ENCODE measurements at places on chromosomes 12 and 14.

DNA sequence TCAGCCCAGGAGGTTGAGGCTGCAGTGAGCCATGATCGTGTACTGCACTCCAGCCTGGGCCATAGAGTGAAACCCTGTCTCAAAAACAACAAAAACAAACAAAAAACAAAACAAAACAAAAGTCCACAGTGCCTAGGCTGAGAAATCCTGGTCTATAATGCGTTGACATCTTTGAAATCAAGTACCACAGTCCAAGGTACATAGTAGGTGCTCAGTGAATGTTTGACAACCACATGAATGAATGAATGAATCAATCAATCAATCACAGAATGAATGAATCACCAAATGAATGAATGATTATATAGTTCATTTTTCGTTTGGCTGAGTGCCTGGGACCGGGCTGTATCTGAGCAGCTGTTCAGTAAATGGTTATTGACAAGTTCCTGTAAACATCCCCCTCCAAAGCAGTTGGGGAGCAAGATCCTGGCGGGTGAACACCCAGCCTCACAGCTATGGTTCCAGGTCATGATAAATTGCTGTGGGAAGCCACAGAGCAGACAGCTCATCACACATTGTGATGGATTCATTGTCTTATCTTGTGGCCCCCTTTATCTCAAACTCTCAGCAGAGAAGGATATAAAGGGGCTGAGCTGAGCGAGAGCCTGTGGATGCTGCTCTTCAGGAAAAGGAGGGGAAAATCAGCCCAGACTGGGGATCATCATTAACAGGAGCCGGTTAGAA, 30.4 kb upstream of the IFT81 start:
- DNase-seq = no peak

DNA sequence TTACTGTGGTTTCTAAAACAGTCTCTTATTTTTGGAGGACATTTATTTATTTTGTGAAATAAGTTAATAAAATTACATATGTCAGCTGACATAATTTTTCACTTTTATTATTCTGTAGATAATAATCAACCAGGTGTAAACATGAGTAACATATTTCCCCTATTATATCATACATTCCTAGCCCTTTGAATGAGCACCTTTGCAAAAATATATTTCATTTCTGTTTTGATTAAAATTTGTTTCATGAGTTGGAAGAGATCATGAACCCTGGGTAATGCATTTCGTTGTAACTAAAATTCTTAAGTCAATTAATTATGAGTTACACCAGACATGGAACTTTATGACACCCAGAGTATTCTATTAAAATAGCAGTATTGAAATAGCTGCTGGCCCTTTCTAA, 56.3 kb downstream of the SLC16A7 start:
- DNase-seq = no peak

- no peak for DNase-seq
Measured at GRCh38 chr12:65331456-65331855, 53.0 kb downstream of the MSRB3 start.

DNA sequence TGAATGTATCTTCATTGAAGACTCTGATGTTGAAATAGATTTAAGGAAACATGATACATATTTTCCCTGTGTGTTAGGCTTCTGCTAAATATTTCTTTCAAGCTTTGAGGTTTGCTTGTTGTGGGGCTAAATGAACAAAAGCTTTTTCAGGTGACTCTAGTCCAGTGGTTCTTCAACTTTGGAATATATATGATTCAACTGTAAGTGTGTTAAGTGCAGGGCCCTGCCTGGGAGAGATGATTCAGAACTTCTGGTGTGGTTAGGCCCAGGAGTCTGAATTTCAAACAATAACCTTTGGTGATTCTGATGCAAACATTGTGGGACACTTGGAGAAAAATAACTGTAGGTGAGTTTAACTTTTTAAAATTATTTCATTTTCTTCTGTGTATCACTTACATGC, 93.0 kb downstream of the TRHDE start:
- no peak for DNase-seq

- DNase-seq = no peak
Measured at GRCh38 chr12:52836042-52836466, 1.9 kb upstream of the KRT79 start.

- no peak for DNase-seq
Measured at GRCh38 chr14:77085538-77085937, 12.5 kb upstream of the CIPC start.

DNA sequence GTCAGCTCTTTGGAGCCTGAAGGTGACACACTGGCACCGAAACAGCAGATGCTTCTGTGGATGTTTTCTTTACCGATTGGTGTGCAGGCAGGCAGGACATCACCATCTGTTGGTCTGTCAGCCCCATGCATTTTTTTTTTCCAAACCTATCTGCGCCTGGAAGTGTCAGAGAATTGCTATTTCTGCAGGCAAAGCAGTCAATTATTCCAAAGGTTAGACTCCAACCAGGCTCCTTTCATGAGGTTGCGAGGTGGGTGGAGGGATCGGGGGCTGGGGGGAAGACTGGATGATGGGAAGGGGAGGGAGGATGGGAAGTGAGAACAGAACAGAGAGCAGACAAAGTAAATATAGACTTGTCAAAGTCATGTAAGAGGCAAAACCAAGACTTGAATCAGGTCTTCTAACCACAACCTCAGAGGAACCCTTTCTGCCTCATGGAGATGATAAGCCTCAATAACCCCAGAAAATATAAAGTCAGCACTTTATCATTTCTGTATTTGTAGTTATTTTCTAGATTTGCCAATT, 117.7 kb downstream of the OTOGL start:
- DNase-seq = no peak

DNA sequence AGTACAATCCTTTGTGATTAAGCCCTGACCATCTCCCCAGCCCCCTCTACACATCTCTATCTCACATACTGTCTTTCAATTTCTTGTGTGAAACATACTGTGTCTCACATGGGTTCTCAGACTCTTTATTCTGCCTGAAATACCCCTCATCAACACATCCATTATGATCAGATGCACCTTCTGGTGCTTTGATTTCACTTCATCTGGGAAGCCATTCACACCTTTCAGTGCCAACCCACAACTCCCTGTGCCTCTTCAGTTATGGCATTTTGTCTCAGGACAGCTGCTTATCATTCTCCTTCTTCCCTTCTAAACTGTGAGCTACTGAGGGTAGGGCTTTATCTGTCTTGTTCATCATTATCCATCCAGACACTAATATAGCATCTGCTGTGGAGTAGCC, 58.8 kb downstream of the CKB start:
- DNase-seq = no peak

- DNase-seq = no peak
Measured at GRCh38 chr14:35944847-35945246, 118.7 kb downstream of the BRMS1L start.

DNA sequence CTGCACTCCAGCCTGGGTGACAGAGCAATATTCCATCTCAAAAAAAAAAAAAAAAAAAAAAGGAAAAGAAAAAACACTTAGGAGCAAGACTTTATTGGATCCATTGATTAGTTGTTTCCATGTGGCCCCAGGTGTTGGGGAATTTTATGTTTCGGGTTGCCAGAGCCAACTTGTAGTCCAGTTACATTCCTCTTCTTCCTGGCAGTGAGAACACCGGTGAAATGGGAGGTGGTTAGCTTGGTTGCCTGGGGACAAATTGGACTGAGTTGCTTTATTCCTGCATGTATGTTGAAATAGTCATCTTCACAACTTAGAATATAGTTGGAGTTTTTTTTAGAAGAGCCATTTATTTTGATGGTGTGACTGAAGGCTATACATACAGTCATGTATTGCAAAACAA, 12.6 kb downstream of the RCOR1 start:
- DNase-seq = no peak

- DNase-seq = no peak
Measured at GRCh38 chr14:69990323-69990722, 111.1 kb downstream of the SMOC1 start.

- DNase-seq = no peak
Measured at GRCh38 chr14:50677527-50678063, 9.5 kb upstream of the SAV1 start.

GRCh38 chr12:95054206-95054605, 19.2 kb downstream of the NR2C1 start:
- no peak for DNase-seq

DNA sequence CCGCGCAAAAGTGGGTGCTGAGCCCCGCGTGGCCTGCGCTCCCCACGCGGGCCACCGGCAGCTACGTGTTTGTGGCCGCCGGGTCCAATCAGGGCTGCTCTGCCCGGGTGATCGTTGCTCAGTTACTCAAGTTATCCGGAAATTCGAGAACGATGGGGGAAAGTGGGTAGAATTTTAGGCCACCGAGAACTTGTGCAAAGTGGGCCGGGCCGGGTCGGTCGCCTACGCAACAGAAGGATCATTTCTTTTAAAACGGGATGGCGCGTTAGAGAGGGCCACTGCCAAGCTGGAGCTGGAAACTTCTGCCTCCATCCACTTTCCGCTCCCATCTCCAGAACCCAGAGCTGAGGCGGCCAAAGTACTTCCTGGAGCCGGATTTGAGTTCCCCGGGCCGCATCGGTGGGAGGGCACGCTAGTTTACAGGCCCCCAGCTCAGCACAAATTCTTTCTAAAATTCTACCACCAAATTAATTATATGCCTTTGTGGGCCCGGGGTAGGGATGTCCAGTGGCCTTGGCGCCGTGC, 3.5 kb downstream of the RFX4 start:
- DNase-seq = no peak

DNA sequence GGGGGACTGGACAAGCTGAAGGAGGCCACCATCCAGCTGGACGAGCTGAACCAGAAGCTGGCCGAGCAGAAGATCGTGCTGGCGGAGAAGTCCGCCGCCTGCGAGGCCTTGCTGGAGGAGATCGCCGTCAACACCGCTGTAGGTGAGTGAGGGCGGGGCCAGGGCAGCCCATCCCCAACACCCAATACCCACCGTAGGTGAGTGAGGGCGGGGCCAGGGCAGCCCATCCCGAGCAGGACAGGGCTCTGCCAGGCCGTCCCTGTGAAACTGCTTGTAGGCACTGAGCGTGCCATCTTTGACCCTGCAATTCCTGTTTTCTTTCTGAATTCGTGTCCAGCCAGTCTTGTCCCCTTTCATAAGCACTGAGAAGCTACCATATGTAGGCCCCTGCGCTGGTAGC, 74.0 kb downstream of the CCDC92 start:
- no peak for DNase-seq

DNA sequence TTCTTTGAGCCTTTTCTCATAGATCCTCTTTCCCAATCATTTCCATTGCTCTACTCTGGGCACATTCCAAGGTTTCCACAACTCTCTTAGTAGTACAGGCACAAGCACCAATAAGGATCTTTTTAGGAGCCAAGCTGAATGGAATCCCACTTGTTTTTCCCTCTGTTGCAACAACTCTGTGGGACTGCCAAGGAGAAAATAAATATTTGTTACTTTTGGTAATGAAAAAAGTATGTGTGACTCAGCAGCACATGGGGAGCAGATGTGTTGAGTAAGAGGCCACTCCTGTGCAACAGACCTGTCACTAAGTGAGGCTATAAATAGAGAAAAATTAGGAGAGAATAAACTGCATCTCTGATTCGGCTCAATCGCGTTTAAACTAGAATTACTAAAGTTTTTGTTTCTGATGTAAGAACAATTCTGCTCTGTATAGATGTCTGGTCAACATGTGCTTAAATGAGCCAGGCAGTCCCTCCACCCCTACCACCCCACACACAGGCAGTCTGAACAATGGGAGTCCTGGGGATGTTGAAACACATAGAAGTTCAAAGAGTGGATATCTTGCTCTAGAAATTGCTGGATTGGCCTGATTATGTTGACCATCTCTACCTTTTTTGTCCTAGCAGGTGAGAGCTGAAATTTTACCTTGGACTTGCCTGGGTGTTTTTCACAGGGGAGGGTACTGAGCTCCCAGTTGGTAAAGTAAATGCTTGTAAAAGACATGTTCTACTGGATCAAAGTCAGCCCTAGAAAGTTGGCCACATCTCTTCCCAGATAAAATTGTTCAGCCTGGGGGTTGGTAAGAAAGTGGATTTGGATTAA, 244.3 kb upstream of the NOVA1 start:
- DNase-seq = no peak

DNA sequence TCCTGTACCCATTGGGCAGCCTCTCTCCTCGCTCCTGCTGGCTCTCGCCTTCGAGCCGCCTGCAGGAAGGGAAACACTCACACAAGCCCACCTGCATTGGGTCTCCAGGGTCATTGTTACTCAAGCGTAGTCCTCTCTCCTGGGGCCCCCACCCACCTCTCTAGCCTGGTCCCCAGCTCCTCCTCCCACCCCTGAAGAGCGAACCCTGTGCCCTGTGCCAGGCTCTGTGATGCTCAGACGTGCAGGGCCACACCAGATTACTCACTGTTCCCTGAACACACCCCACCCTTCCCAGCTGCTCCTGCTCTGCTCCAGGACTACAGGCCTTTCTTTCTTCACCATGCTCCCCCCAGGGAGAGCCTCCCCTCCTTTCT, 88.1 kb downstream of the NINJ2 start:
- DNase-seq = no peak

DNA sequence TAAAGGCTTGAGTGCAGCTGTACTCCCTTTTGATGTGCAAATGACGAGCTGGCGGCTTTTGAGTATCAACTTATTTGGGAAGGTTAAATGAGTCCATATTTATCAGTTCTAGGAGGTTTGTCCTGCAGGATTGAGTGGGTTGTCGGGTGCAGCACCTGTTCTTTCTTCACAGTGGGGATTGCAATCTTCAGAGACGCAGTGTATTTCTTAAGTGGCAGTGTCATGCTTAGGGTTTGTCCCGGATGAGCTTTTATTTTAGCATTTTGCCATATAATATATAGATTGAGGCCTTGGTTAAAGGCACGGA, 1.2 kb downstream of the FUT8 start:
- no peak for DNase-seq

- no peak for DNase-seq
Measured at GRCh38 chr12:1616233-1617066, 12.6 kb upstream of the WNT5B start.

- no peak for DNase-seq
Measured at GRCh38 chr14:54610051-54610977, 43.4 kb downstream of the SAMD4A start.

- DNase-seq = peak; percentile 7
Measured at GRCh38 chr12:112908548-112908947, 1.8 kb downstream of the OAS1 start.

- no peak for DNase-seq
Measured at GRCh38 chr12:66603461-66603860, 75.4 kb downstream of the GRIP1 start.

GRCh38 chr12:108204117-108204987, 75.3 kb downstream of the WSCD2 start:
- no peak for DNase-seq
